ENCODE measurements at places on chromosomes 7 and 10. TPM values are rescaled to one million over a fixed set of nuclear protein-coding genes. Genes with fewer than 3 reads are reported as not detected.

SLC26A4 gene
- 16.0 TPM for total RNA-seq

SAP25 gene
- not detected for total RNA-seq

SLC39A12 gene
- total RNA-seq = 2.5 TPM

MRC1 gene
- 0.63 TPM for total RNA-seq

PDE1C gene
- 39.1 TPM for total RNA-seq

ZNF117 gene
- 103 TPM for total RNA-seq

MYL10 gene
- total RNA-seq = not detected

PKD2L1 gene
- total RNA-seq = not detected

IRF5 gene
- 1.3 TPM for total RNA-seq

PTF1A gene
- not detected for total RNA-seq

NKX2-3 gene
- total RNA-seq = not detected

FZD1 gene
- total RNA-seq = 9.7 TPM

HHEX gene
- 0.63 TPM for total RNA-seq

GOLGA7B gene
- 16.6 TPM for total RNA-seq

PON3 gene
- total RNA-seq = 1.3 TPM

ADCY1 gene
- total RNA-seq = 286 TPM

PLAC9 gene
- 1.3 TPM for total RNA-seq

CUZD1 gene
- total RNA-seq = 2.8 TPM

SPDYE1 gene
- not detected for total RNA-seq

SLC29A4 gene
- total RNA-seq = 24.4 TPM
